ENCODE measurements at places on chromosomes 7 and 10.
A peak's percentile ranks its signal among the peaks of the same experiment; 100 is the strongest.

GRCh38 chr10:72074574-72075375 lies 13.6 kb downstream of the SPOCK2 start:
- no peak for DNase-seq

DNA sequence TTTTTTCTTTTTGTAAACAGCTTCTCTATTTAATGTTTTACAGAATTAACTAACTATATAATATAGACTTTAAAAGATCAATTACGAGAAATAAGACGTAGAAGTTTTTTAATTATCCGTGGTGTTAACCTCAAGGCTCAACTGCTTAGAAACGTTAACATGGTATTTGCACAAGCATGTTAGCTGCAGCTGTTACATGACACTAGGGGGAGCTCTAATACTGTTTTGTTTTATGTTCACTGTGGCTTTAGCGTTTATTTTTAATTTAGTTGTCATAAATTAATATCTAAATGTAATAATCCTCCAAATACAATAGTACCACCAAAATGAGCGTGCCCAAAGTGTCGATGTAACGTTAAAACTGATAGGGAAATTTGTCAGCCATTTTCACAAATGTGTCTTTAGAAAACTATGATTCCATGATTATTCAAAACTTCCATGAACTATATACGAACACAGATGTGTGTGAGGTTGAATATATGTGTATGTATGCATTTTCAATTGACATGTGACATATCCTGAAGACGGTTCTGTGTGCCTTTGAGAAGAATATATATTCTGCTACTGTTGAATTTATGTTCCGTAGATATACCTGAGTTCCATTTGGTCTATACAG lies 828.8 kb upstream of the MBL2 start:
- DNase-seq, result no peak

DNA sequence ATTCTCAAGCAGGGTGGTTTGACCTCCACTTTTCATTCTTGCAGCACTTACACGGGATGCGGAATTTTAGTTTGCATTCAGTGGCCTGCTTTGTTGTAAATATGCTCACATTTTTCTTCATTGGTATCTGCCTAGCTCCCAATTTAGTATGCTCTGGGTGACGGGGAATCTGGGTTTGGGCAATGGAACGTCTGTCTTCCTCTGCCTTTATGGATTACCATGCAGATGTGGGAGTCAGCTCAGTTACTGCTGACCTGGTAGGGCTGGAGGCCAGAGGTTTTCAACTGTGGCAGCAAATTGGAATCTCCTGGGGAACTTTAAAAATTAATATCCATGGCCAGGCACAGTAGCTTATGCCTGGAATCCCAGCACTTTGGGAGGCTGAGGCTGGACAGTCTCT lies 161.6 kb downstream of the CAMK1D start:
- no peak for DNase-seq

GRCh38 chr7:42262964-42263363 lies 26.0 kb upstream of the GLI3 start:
- DNase-seq, result peak; percentile 74

DNA sequence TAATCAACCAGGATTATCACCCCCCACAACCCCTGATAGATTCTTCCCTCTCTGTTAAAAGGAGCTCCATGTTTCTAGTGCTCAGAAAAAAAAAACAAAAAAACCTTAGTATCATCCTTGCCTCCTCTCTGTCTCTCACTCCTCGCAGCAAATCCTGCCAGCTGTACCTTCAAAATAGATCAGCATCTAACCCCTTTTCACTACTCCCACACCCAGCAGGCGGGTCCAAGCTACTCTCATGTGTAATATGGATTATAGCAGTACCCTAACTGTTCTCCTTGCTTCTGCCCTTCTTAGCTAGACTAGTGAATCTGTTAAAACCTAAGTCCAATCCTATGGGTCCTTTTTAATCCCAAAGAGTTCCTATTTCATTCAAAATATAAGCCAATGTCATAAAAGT lies 667.4 kb downstream of the MAGI2 start:
- no peak for DNase-seq

DNA sequence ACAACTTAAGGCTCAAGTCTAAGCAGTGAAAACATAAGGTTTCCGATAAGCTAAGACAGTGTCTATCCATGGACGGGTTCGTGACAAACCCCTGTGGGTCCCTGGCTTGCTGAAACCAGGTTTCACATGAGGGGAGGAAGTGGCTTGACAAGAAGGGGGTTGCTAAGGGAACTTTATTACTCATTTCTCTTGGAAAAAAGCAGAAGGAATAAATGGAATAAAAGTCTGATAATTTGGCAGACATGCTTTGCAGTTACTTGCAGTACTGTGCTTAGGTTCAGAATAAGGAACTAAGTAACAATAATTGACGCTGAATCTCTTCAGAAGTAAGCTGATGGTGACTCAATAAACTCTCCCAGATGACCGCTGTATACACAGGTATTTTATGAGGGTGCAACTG lies 34.7 kb downstream of the RBM17 start:
- DNase-seq, result no peak

DNA sequence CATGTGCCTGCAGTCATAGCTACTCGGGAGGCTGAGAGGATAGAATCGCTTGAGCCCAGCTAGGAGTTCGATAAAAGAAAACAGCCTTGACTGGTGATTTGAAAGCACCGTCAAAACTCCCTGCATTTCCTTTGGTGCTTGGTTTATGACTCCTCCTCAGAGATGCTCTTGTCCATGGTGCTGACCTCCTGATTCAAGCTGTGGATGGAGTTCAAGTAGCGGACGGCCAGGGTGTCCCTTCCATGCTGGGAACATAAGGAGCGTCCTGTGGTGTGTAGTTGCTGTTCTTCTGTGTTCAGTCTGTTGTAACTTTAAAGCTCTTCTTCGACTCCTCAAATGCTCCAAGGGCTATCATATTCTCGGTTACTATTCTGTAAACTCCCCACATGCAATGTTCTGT lies 382.5 kb upstream of the KIAA1217 start:
- DNase-seq, result peak; percentile 61

DNA sequence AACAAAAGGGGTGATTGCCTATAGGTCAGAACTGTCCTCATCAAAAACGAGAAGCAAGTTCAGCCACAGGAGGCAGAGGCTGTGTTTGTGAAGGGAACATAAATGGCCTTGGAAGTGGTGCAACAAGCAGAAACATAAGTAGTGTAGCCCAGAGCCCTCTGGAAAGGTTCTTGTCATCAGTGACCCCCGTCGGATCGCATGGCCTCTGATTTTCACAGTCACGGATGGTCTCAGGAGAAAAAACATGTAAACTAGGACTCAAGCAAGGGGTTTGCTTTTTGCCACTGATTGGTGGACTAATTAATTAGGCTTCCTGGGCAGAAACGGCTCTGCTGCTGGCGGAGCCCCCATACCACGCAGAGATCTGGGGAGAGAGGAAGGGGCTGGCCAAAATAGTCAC lies 496.5 kb upstream of the MKI67 start:
- DNase-seq, result no peak

DNA sequence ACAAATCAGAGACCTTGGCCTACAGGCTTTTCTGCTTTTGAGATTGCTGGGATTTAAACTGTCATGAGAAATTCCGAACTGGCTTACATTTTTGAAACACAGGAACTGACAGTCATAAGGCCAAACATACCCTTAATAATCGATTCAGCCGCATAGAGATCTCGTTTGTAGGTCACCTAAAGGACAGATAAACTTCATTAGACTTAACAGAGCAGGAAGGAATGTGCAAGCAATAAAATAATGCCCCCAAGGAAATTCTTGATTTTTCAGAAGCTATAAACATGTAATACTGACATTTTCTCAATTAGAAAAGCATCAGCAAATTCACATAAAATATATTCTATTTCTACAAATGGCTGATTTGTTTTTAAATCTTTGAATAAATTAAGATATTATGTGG lies 120.0 kb downstream of the CRPPA start:
- no peak for DNase-seq

DNA sequence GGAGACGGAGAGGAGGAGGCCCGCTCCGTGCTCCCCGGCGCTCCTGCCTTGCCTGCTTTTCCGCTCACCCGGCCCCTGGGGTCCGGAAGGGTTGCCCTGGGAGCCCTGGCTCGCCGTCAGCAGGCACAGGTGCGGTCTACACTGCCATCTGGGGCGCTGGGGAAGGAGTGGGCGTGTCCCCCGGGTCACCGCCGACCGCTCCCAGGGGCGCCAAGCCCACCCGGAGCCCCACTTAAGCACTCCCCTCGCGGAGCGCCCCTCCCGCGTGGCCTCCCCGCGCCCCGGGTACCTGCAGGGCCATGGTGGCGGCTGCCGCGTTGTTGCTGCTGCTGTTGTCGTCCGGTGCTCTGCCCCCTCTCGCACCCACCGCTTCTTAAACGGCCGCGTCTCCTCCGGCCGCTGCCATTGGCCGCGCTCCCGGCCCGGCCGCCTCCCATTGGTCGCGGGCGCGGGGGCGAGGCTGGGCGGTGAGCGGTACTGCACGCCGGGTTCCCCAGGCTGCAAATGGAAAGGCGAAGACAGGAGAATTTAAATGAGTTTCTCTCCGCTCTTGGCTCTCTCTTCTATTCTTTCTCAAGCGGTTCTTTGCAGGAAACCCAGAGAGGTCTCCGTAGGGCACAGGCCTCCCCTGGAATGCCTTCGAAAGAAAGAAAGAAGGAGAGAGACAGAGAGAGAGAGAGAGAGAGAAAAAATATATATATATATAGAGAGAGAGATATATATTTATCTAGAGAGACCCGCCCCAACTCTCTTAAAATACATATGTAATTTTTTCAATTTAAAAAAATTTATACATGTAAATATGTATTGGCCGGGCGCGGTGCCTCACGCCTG lies at the start of gene ACBD7:
ACBD7 (minus strand) TSS at position 349 of the 834 bp plus-strand sequence; CDS start at position 301, 48 bp downstream.
- peak; percentile 88 for DNase-seq

DNA sequence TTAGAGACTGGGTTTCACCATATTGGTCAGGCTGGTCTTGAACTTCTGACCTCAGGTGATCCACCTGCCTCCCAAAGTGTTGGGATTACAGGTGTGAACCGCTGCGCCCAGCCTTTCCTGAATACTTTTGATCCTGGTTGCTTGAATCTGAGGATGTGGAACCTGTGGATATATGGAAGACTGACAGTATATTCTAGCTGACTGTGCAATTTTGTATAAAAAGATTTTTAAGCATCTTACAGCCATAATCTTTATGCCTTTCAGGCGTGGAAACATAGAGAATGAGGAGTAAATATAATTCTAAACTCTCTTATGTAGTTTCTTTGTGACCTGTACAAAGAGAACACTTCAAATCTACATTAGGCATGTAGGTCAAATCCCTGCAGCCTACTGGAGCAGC lies 16.2 kb downstream of the TSPAN14 start:
- no peak for DNase-seq

DNA sequence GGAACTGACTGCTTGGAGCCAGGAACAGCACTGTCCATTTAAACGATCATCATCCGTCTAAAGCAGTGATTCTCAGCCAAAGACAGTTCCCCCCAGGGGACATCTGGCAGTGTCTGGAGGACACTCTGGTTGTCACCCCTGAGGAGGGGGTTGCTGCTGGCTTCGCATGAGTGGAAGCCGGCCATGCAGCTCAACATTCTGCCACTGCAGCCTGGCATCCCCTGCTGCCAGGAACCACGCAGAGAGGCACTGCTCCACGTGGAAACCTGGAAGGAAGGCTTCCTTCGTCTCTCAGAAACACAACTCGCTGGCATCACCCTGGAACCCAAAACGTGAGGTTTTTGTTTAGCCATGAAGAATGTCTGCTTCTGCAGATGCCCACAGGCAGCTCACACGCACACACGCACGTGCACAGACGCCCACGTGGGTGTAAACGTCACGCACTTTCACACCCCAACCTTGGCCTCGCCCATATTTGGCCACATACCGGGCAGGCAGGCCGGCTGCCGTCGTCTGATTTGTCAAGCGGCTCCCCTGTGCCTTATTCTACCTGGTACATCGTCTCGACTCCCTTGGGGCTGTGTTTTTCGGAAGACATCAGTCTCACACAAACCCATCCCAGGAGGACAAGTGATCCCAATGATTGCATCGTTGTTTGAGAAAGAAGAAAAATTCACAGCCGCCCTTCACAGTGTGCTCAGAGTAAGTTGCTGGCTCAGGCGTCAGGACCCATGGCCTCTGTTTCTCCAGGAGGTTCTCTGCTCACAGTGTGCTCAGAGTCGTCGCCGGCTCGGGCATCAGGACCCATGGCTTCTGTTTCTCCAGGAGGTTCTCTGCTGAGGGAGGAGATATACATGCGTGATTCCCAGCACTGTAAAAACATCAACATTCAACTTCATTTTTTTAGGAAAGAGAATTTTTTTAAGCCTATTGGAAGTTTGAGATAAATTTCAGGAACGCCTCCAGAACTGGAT lies 127.2 kb upstream of the PPP2R2D start:
- DNase-seq, result no peak

GRCh38 chr7:110803602-110804143 lies 287.3 kb upstream of the LRRN3 start:
- no peak for DNase-seq

DNA sequence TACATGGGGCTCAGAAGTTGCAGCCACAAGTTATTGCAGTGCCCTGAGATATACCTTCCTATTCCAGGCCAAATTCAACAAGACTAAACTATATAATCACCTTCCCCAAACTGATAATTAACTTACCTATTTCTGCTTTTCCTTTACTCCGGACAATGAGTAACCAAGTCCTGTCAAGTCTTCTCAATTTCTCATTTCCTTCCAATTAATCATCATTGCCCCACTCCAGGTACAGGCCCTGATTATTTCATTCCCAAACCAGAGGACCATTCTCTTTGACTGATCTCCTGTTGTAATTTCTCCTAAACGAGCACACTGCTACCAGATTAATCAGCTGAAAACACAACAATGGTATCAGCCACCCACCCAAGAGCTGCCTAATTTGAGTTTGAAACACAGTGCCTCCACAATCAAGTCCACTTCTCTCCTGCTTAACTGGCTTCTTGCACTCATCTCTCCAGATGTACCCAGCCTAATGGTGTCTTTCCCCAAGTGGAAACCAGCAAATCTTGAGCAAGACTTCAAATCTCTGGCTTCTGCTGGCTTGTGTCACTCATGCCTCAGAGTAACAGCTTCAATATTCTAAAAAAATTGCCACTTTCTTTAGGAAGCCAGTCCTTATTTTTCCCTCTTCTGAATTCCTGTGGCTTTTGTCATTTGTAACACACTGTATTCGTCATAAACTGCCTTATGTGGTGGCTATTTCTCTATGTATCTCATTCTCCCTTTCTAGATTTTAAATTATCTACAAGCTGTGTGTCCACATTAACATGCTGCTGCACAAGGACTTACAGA lies 89.1 kb downstream of the CDK6 start:
- no peak for DNase-seq

- no peak for DNase-seq
Measured at GRCh38 chr7:760006-760405, 32.9 kb upstream of the PRKAR1B start.

GRCh38 chr10:68871731-68872342 lies 29.3 kb upstream of the DDX50 start:
- peak; percentile 61 for DNase-seq

All from right hindlimb (tissue), 1 donor.